ENCODE measurements at places on chromosomes 3 and 15. TPM values are rescaled to one million over a fixed set of nuclear protein-coding genes. Genes with fewer than 3 reads are reported as not detected.

DNA sequence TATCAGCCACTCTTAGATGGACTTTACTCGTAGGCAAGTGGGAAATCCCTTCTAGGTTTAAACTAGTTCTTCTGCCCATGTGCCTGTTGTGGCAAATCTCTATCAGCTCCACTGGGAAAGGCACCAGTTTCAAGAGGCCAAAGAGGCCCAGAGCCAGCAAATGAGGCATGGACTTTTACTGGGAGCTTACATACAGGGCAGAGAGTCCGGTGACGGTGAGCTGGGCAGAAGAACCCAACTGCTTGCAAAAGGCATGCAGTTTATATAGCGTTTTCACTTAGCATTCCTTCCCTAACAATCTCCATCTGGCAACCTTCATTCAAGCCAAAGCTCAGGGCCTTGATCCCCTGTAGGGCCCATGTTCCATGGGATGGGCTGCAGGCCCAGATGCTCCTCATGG lies 93.0 kb upstream of the C3orf80 start:
- DNase-seq = no peak

DNA sequence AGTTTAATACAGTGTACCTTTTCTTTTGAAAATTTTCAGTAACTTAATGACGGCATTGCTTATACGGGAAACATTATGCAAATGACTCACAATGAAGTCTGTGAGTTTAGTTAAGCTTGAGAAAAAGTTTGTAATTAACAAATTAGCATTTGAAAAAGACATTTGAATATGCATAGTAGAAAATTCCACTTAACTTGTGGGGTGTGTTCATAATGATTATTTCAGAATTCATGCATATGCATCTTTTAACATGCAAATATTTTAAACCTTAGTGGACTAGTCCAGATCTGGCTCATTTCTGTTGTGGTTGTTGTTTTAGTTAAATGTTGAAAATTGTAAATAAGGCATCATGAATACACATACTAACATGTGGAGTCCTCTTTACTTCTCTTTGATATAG lies 239.4 kb downstream of the ROBO2 start:
- no peak for DNase-seq

DNA sequence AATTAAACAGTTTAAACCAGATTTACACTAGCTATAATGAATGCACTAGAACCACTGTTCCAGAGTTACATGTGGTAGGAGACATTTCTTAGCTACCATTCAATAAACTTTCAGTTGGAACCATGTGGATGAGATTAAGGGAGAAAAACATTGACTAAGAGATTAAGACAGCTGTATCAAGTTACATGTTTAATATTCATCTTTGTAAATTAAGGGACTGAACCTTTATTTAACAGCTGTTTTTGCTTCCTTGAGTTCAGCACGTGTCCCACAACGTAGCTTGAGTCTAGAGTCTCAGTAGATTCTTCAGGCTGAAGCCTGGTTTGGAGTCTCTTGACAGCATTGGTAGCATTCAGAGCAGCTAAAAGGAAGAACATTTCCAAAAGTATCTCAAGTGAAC lies 27.2 kb upstream of the CFAP44 start:
- no peak for DNase-seq

DNA sequence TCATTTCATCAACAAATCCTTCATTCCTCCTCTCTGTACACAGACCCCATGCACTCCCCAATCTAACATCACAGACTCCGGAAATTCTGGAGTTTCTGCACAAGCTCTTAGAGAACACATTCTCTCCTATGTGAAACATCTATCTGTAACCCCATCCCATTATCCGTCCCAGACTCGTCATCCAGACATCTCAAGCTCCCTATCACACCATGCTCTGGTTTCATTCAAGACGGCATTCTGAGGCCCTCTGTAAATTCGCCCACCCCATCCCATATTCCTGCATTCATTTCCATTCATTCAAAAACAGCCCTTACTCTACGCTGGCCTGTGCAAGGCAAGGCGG lies 575 bp downstream of the LEO1 start:
- DNase-seq = no peak

DNA sequence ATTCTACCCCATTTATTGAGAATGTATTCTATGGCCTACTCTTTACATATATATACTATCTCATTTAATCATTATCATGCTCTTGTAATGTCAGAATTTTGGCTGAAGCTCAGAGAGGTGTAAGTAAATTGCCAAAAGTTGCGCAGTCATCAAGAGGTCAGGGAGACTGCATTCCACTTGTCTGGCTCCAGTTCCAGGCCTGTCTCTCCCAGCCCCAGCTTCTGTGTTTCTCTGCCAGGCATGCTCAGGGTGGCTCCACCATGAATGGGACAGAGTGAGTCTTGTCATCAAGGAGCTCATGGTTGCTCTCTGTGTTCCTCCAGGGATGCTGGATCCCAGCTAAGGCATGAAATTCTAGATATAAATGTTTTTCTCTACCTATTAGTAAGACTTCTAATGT lies 635.1 kb upstream of the MDFIC2 start:
- DNase-seq = no peak

DNA sequence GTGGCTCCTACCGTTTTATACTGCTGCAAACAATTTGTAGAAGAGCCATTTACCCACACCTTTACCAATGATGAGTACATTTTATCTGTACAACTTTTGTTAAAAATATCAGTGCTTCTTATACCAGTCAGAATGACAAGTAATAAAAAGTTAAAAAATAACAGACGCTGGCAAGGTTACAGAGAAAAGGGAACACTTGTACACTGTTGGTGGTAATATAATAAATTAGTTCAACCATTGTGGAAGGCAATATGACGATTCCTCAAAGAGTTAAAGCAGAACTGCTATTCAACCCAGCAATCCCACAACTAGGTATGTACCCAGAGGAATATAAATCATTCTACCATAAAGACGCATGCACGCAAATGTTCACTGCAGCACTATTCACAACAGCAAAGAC lies 51.9 kb downstream of the ARRDC4 start:
- no peak for DNase-seq

DNA sequence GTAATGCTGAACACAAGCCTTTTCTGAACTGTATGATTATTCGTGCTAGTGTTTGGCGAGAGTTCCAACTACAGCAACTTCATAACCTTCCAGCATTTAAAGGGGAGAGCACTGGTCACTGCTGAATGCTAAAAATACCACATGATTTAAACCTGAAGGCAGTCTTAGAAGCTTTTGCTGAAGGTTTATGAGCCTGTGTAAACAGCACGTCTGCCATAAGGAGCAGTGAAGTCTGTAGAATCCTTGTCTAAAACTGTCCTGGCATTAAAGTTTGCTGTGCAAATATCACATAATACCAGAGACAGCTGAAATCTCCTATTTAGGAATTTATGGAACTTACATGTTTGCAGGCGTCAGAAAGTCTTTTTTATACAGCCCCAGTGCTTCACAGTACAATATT lies 5.9 kb downstream of the SATB1 start:
- DNase-seq = no peak

- no peak for DNase-seq
Observed at GRCh38 chr3:185511711-185512110, 12.9 kb upstream of the TMEM41A start.

GRCh38 chr3:62538691-62539356 lies 165.5 kb upstream of the FEZF2 start:
- DNase-seq = no peak

The PLOD2 gene
- not detected for total RNA-seq

The RPUSD3 gene
- total RNA-seq = 58.0 TPM

The NRROS gene
- total RNA-seq = 11.2 TPM

The RYR3 gene
- 5.3 TPM for total RNA-seq

The AQP9 gene
- not detected for total RNA-seq
